ENCODE measurements at places on chromosomes 3 and 15.

DNA sequence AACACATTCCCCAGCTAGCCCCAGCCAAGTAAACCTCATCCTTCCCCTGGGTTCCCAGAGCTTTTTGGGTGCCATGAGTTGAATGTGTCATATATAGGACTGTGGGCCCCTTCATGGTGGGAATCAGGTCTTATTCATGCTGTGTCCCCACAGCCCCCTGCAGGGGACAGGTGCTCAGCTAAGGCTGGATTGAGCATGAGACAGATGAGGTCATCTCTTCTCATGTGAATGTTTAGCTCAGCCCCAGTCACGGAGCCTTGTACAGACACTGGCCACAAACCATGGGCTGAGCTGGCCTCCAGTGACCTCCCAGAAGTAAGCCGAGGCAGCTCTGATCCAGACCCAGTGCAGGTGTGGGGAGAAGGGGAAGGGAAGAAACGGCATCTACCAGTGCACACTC is 70.7 kb downstream of the C3orf70 start:
- no peak for DNase-seq

DNA sequence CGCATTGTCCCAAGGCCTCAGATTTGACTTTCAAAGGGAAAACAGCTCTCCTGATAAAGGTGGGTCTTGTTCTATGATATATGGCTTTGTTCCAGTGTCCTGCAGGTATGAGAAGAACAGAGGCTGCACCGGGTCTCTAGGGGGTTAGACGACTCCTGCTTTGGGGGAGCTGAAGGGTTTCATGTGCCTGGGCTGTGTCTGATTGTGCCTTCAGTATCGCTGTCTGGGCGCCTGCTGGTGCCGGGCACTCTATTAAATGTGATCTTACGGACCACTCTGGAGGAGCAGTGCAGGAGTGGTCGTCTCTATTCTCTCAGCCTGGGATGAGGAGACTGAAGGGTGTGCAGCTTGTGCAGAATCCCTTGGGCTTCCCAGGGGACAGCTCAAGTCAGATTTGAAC is 16.0 kb downstream of the PAQR5 start:
- no peak for DNase-seq

- DNase-seq: peak; percentile 45
These were observed 273.1 kb downstream of the FOXP1 start for GRCh38 chr3:71310359-71310979.

DNA sequence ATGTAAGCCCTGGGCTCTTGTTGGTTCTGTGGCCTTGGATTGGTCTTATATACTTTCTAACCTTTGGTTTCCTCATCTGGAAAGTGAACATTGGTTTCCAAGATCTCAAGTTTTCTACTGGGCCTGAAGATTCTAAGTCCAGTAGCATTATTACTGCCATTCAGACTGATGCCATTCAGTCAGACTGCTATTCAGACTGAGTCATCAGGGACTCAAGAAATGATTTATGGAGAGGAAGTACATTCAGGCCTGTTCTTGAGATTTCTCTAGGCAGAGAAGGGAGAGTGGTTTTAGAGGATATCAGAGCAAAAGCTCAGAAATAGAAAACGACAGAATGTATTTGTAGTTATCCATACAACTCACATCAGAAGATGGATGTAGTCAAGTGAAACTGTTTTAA is 557.2 kb downstream of the NR2F2 start:
- DNase-seq: no peak

GRCh38 chr3:55724821-55725220 is 237.7 kb upstream of the WNT5A start:
- DNase-seq: no peak

DNA sequence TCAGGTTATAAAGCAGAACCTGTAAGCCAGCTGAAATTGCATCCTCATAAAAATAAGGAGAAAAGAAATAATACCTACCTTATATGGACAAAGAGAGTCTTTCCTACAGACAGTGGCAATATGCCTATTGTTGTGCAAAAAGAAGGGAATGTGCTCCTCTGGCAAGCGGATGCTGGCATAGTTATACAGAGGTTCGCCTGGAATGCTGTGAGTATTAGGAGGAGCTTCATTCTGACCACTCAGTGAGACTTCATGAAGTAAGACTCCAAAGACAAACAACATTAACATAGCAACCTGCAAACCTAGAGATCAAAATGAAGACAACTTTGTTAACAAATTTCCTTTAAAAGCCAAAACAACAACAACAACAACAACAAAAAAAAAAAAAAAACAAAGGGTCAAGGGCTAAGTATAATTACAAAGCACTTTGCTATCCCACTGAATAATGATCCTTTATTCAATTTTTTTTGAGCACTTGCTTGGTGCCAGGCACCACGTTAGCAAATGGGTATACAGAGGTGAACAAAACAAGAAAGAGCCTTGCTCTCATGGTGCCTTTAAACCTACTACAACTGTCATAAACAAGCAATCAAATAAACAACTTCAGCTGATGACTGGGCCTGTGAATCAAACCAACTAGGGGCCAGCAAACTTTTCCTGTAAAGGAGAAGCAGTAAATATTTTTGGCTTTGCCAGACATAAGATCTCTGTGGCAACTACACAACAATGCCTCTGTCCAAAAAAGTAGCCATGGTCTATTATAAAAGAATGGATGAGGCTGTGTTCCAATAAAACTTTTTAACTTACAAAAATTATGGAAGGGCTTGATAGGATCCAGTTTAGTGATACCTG is 3.7 kb downstream of the EOGT start:
- DNase-seq: peak; percentile 58

- no peak for DNase-seq
These were observed 17.6 kb downstream of the GALK2 start for GRCh38 chr15:49187549-49188245.

DNA sequence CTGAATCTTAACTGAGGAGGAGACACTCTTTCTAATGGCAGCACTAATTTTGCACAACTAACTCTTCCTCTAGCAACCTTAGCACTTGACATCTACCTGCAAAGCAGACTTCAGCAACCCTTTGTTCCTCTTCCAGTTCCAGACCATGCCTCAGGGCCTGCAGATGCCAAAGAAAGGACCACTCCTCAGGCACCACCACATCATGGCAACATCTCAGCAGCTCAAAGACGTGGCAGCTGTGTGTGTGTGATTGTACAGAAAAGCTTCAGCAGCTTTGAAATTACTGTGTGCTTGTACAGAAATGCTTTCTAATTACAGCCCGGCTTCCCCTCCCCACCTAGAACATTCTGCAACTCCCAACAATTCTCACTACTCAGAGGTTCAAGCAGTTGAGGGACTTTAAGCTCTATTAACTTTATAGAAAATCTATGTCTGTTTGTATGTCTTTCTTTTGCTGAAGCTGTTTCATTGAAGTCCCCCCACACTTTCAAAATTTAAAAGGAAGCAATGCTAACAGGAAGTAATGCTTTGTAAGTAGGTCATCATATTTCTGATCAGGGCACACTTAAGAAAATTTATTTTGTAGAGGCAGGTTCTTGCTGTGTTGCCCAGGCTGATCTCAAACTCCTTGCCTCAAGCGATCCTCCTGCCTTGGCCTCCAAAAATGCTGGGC is 115.2 kb downstream of the CD47 start:
- DNase-seq: no peak

DNA sequence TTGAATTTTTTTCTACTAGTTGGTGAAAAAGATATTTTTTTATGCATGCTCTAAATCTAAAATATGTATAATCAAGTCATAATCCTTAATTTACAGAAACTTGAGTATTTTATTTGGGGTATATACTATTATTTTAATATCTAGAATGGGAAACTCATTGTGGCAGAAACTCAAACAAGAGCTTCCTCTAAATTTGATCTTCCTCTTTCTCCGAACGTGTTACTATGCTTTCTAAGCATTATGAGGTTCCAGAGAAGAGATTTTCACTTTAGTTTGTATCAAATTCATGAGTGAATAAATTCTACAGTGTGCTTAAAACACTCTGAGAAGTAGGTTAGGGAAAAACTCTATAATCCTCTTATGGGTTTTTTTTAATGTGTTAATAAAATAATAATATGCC is 173.1 kb downstream of the POTEB3 start:
- DNase-seq: no peak

DNA sequence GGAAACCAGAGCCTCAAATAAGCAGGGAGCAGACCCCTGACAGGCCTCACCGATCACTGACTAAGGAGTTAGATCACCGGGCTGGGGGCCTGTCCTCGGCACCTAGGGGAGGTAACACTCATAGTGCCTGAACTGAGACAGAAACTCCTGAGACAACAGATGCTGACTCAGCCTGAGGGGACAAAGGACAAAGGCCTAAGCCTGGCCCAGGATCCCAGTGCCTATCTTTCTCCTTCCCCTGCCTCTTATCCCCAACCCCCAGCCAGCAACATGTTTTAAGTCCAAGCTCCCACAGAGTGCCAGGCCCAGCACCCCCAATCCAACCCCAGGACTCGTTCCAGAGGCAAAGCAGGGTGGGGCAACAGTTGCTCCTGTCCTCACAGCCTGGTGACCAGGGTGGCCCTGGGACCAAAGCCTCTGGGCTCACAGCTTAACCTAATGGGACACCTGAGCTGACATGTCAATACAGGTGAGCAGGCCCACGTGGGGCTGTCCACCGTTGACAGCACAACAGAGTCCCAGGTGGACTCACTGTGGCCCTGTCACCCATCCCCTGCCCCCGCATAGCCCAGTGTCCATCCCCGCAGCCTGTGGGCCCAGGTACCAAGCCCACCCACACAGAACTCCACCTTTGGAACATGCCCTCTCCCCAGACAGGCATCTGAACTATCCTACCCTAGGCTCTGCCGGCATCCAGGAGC is 37.4 kb downstream of the ADCY5 start:
- no peak for DNase-seq

Data from SJSA1 (cell line).